ENCODE measurements at places on chromosomes 16 and 17.

- DNase-seq = peak; percentile 72
Observed at GRCh38 chr16:85452364-85453193, 160.5 kb upstream of the GSE1 start.

DNA sequence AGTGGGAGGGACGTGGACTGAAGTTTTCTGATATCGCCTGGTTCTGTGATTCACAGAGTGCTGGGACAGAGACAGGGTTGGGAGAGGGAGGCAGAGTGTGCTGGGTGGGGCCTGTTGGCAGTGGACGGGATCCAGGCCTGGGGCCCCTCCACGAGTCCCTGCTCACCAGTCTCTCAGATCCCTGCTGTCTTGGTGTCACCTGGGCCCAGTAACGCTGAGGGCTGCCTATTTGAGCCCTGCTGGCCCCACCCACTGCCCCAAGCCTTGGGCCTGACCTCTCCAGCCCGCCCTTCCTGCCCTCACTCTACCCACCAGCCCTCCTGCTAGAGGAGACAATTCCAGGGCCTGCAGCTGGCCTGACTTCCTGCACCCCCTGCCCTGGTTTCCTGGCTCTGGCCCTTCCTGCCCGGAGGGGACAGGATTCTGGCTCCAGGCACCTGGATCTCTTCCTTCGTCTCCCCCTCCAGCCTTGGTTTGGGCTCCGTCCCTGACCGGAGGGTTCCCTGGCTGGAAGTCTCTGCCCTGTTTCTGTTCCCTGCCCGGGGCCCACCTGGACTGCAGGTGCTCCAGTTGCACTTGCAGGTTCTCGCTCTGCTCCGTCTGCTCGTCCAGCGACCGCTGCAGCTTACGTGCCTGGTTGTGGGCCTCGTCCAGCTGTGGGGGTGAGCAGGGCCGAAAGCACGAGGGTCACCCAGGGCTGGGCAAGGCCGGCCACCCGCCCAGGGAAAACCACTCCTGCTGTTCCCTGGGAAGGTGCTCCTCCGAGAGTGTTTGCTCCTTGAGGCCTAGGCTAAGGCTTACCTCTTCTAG is 21.4 kb downstream of the CCDC102A start:
- peak; percentile 71 for DNase-seq

- no peak for DNase-seq
Observed at GRCh38 chr17:4407216-4407615, 26.5 kb upstream of the SPNS3 start.

- no peak for DNase-seq
Observed at GRCh38 chr17:17784657-17785267, 52.0 kb downstream of the SREBF1 start.

DNA sequence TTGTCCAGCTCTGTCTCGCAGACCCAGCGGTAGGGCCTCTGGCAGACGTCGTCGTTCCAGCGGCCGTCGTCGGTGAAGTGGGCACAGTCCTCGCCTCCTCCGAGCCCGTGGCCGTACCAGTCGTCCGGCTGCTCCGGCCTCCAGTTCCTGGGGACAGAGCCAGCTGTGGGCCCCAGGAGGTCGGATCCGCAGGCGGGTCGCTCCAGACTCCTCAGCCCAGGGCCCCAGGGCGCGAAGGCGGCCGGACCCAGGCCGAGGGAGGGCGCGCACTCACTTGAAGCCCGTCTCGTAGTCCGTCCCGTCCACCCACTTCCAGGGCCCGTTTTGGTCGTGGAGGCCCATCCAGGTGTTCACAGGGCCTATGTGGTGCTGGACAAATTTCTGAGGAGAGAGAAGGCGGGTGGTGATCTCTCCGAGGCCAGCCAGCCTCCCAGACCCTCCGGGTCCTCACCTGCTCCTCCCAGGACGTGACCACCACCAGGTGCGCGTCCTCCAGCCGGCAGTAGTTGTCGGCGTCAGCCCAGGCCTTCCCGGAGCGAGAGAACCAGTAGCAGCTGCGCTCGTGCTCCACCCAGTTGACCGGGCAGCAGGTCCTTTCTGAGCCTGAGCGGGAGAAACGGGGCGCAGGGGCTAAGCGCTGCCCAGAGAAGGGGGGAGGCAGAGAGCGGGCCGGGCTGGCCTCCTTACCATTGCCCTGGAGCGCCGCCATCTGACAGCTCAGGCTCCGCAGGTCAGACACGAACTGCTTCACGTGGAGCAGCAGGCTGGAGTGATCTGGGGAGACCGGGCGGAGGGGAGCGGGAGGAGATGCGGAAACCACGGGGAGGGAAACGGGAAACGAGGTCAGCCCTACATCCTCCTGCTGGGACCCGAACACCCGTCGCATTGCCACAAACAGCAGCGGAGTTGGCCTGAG is 5.2 kb downstream of the ASGR1 start:
- peak; percentile 95 for DNase-seq

GRCh38 chr17:74433421-74434121 is 1.7 kb downstream of the GPRC5C start:
- DNase-seq = peak; percentile 87

DNA sequence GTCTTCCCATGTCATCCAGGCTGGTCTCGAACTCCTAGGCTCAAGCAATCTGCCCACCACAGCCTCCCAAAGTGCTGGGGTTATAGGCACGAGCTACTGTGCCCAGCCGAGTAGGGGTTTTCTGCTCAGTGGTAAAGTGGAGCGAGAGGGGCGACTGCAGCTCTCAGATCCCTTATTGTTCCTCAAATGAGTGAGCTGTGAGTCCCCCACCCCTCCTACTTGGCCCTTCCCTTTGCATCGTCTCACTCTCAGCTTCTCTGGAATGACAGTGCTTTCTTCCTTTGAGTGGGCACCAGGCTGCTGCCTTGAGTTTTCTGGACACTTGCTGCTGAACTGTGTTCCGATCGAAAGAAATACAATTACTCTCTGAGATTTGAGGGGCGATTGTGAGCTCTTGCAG is 63.5 kb downstream of the MSI2 start:
- no peak for DNase-seq

- no peak for DNase-seq
Observed at GRCh38 chr16:2482708-2483534, 8.0 kb downstream of the TBC1D24 start.

- no peak for DNase-seq
Observed at GRCh38 chr16:57574646-57575467, 32.4 kb downstream of the ADGRG5 start.

DNA sequence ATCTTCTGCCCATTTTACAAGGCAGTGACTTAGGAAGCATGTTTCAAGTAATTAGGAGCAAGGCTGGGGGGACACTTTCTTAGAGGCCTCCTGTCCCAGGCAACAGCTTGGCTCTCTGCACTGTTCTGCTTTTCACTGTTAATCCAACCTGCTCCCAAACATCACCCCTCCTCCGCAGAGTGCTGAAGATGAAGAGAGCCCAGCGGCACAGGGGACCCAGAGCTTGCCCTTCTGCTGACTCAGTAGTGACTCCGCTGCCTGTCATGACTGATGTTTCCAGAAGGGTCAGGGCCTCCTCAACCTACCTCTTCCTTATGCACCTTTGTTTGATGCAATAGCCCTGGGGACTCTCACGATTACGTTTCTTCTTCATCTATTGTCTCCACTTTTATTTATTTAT is 38.9 kb upstream of the NDRG4 start:
- DNase-seq = no peak

DNA sequence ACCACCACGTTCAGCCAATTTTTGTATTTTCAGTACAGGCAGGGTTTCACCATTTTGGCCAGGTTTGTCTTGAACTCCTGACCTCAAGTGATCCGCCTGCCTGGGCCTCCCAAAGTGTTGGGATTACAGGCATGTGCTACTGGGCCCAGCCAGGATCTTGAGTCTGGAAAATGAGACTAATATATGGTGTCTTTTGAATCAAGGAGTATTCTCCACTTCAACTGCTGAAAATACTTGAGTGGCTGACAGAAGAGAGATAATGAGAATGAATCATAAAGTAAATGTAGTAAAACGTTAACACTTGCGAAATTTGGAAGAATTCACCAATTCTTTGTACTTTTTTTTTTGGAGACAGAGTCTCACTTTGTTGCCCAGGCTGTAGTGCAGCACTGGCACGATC is 16.6 kb downstream of the SMYD4 start:
- no peak for DNase-seq

DNA sequence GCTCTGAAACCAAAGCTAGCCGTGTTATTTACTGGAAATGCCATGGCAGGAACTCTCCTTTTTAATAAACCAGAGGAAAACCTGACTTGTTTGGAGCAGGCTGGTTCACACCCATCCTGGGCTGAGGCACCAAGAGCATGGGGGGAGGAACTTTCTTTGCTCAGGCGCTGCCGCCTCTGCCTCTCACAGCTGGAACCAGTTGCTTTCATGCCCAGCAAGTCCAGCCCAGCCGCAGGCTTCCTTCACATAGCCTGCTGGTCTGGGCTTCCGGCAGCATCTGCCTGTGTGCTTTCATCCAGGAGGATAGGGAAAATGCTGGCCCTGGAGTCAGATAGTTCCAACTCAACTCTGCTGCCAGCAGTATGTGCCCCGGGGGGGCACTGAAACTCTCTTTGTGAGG is 88.1 kb upstream of the ASIC2 start:
- peak; percentile 53 for DNase-seq

DNA sequence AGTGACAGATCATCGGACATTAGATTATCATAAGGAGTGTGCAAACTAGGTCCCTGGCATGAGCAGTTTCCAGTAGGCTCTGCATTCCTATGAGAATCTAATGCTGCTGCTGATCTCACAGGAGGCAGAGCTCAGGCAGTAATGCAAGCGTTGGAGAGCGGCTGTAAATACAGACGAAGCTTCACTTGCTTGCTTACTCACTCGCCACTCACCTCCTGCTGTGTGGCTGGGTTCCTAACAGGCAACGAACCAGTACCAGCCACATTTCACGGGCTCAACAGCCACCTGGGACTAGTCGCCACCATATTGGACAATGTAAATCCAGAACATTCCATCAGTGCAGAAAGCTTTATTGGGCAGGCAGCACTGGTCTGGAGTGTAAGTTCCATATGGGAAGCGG is 7.7 kb downstream of the JPH3 start:
- no peak for DNase-seq

GRCh38 chr17:56171186-56171959 is 18.1 kb downstream of the ANKFN1 start:
- no peak for DNase-seq

- DNase-seq = no peak
Observed at GRCh38 chr17:41547921-41548843, 20.1 kb upstream of the KRT19 start.

DNA sequence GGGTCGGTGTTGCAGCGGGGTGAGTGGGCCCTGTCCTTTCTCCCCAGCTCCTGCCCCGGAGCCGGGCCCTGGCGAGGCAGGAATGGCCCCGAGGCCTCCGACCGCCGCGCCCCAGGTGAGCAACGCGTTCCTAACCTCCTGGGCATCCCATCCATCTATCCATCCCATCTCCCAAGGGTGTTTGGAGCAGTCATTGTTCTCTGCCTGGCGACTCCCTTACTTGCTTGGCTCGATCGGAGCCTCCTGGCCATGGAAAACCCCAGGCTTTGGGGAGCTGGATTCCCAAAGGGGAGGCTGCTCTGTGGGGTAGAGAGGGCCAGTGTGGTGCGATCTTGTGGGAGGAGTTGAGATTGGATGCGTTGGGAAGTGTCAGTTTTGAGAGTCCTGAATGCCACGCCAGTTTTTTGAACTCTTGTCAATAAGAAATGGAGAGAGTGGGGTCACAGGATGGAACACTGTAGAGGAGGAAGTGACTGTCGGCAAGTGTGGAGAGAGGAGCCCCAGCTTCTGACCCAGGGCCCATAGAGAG is 684 bp downstream of the ZFP90 start:
- no peak for DNase-seq

DNA sequence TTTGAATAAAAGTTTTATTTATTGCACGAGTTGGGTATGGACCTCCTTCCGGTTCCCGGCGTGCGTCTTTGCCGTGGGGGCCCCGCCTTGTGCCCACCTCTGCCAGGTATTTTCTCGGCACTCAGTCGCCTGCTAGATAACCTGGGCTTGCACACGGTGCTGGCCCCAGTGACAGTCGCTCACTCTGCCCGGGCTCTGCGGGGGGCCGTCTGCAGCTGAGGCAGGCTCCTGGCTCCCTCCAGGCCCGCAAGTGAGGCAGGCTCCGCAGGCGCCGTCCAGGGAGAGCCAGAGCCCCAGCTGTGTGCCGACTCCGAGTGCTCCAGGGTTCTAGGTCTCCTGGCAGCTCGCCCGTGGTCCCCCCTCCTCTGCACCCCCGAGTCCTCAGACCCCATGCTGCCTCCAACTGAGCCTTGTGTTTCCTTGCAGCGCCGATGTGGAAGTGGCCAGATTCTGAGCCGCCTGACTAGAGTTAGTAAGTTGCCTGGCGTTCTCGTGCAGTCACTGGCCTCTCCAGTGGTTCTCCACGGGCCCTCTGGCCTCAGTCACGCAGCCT is 54.7 kb upstream of the PVALEF start:
- DNase-seq = peak; percentile 78

DNA sequence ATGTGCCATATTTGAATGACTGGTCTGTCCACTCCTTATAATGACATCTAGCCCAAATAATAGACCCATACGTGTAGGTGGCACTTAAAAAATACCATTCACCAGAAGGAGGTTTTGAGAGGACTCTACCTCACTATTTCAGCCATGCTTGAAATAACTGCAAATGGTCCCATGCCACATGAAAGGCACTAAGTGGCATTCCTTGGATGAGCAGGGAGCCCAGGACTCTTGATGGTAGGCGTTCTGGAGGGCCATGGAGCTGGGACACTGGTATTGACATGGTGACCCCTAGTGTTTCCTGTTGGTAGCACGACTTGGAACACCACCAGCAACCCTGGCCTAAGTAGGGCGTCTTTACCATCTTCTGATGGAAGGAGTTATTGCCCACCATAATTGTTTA is 148.7 kb upstream of the ZFHX3 start:
- DNase-seq = peak; percentile 74

- no peak for DNase-seq
Observed at GRCh38 chr16:67763066-67763465, 43.3 kb downstream of the RANBP10 start.

- no peak for DNase-seq
Observed at GRCh38 chr16:52690468-52690867, 143.5 kb upstream of the TOX3 start.

DNA sequence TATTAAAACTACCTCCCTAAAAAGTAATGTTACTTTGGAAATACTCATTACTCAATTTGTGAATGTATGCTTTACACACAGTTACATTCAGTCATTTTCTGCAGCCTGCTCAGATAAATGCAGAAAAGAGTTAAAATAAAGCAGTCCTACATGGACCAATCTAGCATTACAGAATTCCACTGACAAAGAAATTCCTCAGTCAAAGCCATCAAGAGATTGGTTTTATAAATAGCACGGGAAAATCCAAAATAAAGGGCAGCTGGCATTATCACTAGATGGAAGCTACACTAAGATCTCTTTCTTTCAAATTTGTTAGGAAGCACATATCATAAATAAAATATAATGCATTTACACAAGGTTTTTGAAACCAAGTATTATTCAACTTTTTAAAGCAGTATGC is 58.3 kb downstream of the DUSP14 start:
- DNase-seq = no peak

DNA sequence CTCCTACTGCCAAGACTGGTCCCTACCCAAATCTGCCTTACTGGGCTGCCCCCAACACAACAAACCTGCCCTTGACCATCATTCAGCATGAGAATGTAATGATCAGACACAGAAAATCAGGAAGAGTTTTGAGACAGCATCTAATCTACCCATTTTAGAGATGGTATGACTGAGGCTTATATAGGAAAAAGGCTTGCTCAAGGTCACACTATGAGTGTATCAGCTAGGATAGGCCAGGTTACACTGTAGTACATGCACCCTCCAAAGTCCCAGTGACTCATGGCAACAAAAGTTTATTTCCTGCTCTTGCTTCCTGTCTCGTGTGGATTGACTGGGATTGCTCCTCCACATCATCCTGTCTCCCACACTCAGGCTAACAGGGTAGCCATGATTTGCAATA is 27.9 kb downstream of the NLRC5 start:
- no peak for DNase-seq

Data from H7 (cell line).